HCT116 (cell line): ENCODE measurements at places on chromosomes 6 and 20. TPM values are rescaled to one million over a fixed set of nuclear protein-coding genes. Genes with fewer than 3 reads are reported as not detected.

NMBR gene
- total RNA-seq, result not detected

SPATS1 gene
- total RNA-seq, result not detected

PLTP gene
- 4.7 TPM for total RNA-seq

NPEPL1 gene
- total RNA-seq, result 16.6 TPM

PI3 gene
- total RNA-seq, result not detected

SYNJ2 gene
- total RNA-seq, result 23.9 TPM

BEND6 gene
- 4.0 TPM for total RNA-seq

DNA sequence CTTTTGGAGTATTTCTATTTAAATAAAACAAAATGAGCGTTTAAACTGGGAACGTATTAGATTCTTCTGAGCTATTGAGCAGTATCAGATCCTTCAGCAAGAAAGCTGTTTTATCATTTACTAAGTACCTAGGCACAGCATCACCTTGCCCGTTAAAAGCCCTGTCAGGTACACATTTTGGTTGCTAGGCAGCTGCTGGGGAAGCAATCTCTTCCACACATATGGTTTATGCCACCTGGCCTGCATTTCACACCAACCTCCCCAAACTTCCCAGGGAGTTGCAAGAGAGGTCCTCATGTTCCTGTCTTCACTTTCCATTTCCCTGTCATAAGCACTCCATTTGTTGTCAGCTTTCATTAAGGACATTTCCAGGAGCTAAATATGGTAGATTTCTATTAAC is 400.1 kb downstream of the PLCB1 start:
- H3K4me3 ChIP-seq, result no peak overlapping the region
- H3K4me1 ChIP-seq, result no peaks in the 10 kb centered on the region; the same call in 1 of the 2 replicates
- H3K27ac ChIP-seq, result no peak overlapping the region

- H3K4me1 ChIP-seq, result no peaks in the 10 kb centered on the region
- no peak overlapping the region for H3K27ac ChIP-seq
- DNase-seq, result no peak
- no peaks in the 10 kb centered on the region for H3K27me3 ChIP-seq
- no peaks in the 10 kb centered on the region for H3K36me3 ChIP-seq
These were observed 190.0 kb upstream of the COL21A1 start for GRCh38 chr6:56437171-56437900.

DNA sequence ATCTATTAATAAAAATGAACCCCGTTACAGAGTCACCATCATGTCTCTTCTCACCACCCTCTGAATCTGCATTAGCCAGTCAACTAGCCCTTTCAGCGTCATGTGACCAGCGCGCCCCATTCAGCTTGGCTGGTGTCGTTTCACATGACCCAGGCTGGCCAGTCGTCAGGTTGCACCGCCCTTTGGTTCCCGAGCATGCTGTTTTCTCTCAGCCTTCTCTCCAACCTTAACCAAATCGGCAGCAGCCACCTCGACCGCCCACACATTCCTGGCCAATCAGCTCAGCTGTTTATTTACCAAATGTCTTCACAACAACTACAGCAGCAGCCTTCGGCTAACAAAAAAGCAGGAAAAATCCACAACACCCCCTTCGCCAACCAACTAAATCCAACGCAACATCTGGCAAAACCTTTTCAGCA is 5.6 kb downstream of the SRSF3 start:
- H3K27me3 ChIP-seq, result no peaks in the 10 kb centered on the region
- H3K4me1 ChIP-seq, result peaks cover 24% of the 10 kb centered on the region
- peaks cover 83% of the 10 kb centered on the region for H3K36me3 ChIP-seq

DNA sequence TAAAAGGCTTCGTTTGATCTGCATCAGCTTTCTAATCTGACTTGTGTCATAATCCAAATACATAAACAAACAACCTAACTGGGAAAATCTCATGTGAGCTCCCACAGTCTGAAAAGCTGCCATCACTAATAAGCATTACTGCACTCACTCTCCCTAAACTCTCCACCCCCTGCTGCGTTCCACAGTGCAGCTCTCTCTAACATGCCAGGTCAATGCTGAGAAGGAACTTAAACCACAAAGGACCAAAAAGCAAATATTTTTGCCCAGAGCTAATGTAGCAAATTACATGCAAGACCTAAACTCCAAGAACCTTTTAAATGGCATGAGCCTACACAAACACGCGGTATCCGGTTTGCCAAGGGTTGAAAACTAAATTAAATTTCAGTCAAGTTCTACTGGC is 542.3 kb upstream of the JARID2 start:
- no peak for DNase-seq
- no peaks in the 10 kb centered on the region for H3K4me1 ChIP-seq
- H3K36me3 ChIP-seq, result no peaks in the 10 kb centered on the region
- no peak overlapping the region for H3K27ac ChIP-seq
- H3K27me3 ChIP-seq, result no peaks in the 10 kb centered on the region
- H3K4me3 ChIP-seq, result no peak overlapping the region

DNA sequence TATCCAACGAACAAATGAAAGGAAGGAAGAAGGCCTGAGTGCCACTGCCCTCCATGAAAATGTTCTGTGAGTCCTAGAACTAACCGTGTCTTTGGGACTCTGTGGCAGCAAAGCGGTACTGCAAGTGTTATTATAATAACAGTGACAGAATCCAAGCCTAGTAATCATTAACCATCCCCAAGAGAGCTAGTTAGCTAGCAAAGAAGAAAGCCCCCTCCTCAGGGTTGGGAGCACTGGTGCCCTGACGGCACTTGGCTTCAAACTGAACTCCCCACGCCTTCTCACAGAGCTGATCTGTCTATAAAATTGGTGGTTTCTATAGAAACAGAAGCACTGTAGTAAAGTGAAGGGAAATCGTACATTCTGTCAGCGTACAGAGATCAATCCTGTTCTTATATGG is 239.8 kb downstream of the PTPRT start:
- no peak overlapping the region for H3K4me3 ChIP-seq
- no peaks in the 10 kb centered on the region for H3K27me3 ChIP-seq
- H3K36me3 ChIP-seq, result no peaks in the 10 kb centered on the region
- no peak overlapping the region for H3K27ac ChIP-seq
- DNase-seq, result no peak
- no peaks in the 10 kb centered on the region for H3K4me1 ChIP-seq

GRCh38 chr6:54758340-54758739 is 88.2 kb upstream of the FAM83B start:
- no peak overlapping the region for H3K27ac ChIP-seq
- H3K4me3 ChIP-seq, result no peak overlapping the region
- no peaks in the 10 kb centered on the region for H3K4me1 ChIP-seq
- DNase-seq, result no peak
- no peaks in the 10 kb centered on the region for H3K36me3 ChIP-seq

DNA sequence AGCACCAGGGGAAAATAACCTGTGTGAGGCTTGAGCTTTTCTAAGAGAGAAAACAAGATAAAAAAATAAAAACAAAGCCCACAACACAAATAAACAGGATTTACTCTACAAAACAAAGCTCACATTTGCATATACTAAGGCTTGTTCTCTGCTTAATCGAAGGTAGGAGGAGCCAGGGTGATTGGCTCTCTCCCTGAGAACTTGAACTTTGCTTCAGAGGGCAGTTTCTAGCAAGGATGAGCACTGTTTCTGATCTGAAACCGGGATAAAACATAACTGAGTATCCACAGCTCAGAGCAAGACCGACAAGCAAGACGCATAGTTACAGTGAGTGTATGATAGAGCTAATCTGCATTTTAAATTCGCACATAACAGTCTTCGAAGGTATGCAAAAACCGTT is 200.6 kb downstream of the PRKN start:
- no peaks in the 10 kb centered on the region for H3K27me3 ChIP-seq
- H3K4me1 ChIP-seq, result no peaks in the 10 kb centered on the region
- H3K27ac ChIP-seq, result no peak overlapping the region
- no peak overlapping the region for H3K4me3 ChIP-seq

DNA sequence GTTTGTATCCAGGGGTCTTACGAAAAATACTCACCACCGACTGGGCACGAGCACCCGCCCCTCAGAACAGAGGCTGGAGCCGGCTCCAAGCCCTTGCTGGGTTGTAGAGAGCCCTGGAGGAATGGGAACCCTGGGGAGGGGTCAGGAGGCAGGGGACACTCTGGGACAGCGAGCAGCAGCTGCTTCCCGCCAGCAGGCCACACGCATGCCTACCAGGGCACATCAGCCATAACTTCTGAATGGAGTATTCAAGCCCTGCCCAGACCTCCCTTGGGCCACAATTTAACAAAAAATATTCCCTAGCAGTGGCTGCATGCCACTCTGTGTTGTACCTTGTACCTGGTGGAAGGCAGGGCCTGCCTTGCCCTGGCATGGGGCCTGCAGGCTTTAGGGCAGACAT is 31.6 kb upstream of the CD93 start:
- H3K4me1 ChIP-seq, result no peaks in the 10 kb centered on the region
- no peak for DNase-seq
- no peak overlapping the region for H3K4me3 ChIP-seq
- no peaks in the 10 kb centered on the region for H3K36me3 ChIP-seq
- H3K27ac ChIP-seq, result no peak overlapping the region

GRCh38 chr20:14685183-14685582 is 347.8 kb upstream of the FLRT3 start:
- H3K4me1 ChIP-seq, result no peaks in the 10 kb centered on the region
- H3K27me3 ChIP-seq, result no peaks in the 10 kb centered on the region
- H3K4me3 ChIP-seq, result no peak overlapping the region
- H3K36me3 ChIP-seq, result no peaks in the 10 kb centered on the region
- DNase-seq, result no peak

GRCh38 chr6:67506352-67506751 is 1128.7 kb upstream of the ADGRB3 start:
- H3K4me3 ChIP-seq, result no peak overlapping the region
- no peak overlapping the region for H3K27ac ChIP-seq
- DNase-seq, result no peak
- H3K27me3 ChIP-seq, result no peaks in the 10 kb centered on the region

DNA sequence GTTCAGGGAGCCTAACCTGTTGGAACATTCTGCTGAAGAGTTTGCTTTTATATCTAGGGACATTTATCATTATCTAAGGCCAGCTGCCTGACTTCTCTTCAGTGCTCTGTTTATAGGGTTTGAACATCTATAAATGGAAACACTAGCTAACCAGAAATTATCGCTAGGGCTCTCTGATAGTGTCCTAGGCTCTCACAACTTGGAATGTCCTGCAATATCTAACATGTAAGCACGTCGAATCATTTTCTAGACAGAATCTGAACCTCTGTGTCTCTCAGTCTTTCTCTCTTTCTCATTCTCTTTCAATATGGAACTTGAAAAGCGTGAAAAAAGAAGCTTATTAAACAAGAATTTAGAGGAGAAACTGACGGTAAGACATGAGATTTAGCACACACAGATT is 92.5 kb upstream of the MLIP start:
- DNase-seq, result no peak
- no peak overlapping the region for H3K27ac ChIP-seq
- H3K4me1 ChIP-seq, result no peaks in the 10 kb centered on the region

GRCh38 chr20:19840111-19840710 is 82.2 kb downstream of the RIN2 start:
- no peak overlapping the region for H3K4me3 ChIP-seq
- no peak overlapping the region for H3K27ac ChIP-seq
- no peaks in the 10 kb centered on the region for H3K27me3 ChIP-seq
- no peaks in the 10 kb centered on the region for H3K36me3 ChIP-seq
- no peak for DNase-seq
- H3K4me1 ChIP-seq, result no peaks in the 10 kb centered on the region

DNA sequence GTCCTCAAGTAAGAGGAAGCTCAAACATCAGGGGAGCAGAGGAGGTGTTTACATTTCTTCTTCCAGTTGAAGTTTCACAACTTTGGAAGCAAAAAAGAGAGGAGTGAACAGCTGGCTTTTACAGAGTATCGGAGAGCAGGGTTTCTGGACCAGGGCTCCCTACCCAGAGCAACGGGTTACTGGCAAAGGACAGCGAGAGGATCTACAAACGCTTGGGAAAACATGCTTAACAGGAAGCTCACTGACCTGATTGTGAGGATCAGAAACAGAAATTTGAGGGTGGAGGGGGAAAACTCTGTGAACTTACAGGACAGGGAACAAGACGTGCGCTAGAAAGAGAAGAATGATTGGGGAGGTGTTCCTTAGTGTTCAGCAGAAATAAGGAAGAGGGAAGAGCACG is 85.7 kb upstream of the TAB2 start:
- peaks cover 53% of the 10 kb centered on the region for H3K4me1 ChIP-seq
- no peak overlapping the region for H3K4me3 ChIP-seq
- peak overlapping the region; percentile 97 for H3K27ac ChIP-seq

GRCh38 chr6:111573892-111574797 is 31.5 kb downstream of the TRAF3IP2 start:
- H3K27me3 ChIP-seq, result no peaks in the 10 kb centered on the region
- H3K27ac ChIP-seq, result no peak overlapping the region
- H3K4me3 ChIP-seq, result no peak overlapping the region
- H3K36me3 ChIP-seq, result peaks cover 6% of the 10 kb centered on the region; the same call in 1 of the 2 replicates
- DNase-seq, result no peak

DNA sequence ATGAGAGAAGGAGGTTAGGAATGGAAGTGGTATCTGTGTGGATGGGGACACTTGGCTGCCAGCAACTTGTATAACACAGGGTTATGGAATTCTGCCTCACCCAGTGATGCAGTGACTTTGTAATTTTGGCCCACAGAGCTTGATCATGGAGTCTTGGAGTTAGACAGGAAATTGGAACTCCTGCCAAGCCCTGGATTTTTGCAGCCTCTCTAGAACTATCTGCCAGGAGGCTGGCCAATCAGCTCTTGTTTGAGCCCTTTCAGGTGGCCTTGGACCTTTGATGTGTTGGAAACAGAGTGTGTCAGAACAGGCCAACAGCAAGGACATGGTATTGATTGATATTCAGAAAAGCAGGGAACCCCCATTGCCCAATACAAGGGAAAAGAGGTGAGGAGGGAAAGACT is 157.7 kb upstream of the GGTLC1 start:
- H3K4me1 ChIP-seq, result no peaks in the 10 kb centered on the region
- no peaks in the 10 kb centered on the region for H3K36me3 ChIP-seq
- DNase-seq, result no peak
- no peak overlapping the region for H3K27ac ChIP-seq
- H3K27me3 ChIP-seq, result no peaks in the 10 kb centered on the region

DNA sequence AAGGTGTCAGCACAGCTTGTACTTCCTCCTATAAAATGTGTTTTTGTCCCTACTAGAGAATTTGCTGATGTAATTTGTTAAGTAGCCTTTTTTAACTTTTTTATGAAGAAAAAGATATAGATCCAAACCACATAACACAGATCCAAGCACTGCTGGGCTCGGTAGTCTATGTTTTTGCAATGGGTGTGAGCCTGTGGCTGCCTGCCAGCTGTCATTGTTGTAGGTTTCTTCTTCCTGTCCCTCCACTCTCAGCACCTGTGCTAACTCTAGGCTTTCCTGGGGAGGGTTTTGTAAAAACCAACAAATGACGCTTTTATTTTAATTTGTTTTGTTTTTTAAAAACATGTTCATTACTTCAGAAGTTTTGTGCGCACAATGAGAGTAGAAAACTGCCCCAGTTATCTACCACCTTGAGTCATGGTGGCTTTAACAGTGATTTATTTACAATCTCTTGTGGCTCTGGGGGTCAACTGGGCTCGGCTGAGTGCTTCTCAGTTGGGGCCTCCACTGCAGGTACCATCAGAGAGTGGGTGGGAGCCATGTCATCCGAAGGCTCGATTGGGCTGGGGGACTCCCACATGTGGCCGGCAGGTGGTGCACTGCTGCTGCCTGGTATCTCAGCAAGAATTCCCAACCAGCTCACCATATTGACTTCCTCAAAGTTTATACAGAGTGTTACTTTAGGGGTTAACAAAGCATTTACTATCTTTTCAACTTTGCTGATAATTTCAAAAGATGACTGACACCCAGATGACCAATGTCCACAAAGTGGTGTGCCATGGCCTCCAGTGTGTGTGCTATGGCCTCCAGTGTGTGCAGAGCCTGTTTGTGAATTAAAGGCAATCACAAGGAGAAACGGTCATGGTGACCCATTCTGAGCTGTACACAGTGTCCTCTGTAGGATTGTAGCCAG is 3.0 kb upstream of the CCR6 start:
- H3K4me3 ChIP-seq, result no peak overlapping the region
- no peak overlapping the region for H3K27ac ChIP-seq
- H3K27me3 ChIP-seq, result peaks cover 15% of the 10 kb centered on the region
- no peak for DNase-seq
- H3K4me1 ChIP-seq, result no peaks in the 10 kb centered on the region
- no peaks in the 10 kb centered on the region for H3K36me3 ChIP-seq
